ENCODE measurements at places on chromosomes 7 and 10.

- DNase-seq, result no peak
Observed at GRCh38 chr7:151246102-151246850, 2.2 kb downstream of the SMARCD3 start.

DNA sequence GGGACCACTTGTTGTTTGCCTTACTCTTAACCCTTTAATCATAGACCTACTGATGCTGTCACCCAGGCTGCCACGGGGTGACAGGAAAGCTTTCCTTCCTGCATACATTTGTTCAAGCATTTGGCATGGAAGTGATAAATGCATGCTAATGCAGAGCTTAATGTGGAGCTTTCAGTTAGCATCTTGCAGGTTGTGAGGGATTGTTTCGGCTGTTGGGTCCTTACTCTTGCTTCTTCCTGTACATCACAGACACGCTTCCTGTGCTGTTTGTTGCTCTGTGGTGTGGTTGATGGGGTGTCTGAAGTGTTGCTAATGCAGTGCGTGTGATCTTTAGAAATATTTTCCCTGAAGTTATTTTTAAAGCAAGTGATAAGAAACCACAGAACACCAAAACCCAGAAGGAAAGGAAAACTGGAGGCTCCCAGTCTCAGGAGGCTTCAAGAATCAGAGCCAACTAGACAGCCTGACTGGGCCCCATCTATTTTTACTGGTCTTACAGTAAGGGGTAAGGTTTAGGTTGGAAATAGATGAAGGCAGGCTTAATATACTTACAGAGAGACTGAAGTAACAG, 143.1 kb downstream of the CHN2 start:
- no peak for DNase-seq

DNA sequence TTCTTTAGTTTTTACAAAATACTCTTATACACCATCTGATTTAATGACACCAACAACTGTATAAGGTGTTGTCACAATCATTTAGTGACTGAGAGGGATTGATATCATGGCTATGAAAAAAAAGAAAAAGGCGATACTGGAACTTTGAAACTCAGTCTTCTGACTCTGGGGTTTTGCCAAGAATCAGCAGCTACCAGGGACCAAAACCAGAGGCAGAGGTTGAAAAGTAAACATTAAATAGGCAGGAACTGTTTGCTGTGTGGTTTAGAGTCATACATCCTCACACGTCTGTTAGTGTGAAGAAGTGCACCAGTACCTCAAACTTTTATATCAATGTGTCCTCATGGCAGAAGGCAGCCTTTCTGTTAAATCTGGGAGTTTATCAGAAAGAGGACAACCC, 19.9 kb upstream of the GGCT start:
- no peak for DNase-seq

GRCh38 chr7:100141555-100141949, 7.2 kb upstream of the LAMTOR4 start:
- no peak for DNase-seq

DNA sequence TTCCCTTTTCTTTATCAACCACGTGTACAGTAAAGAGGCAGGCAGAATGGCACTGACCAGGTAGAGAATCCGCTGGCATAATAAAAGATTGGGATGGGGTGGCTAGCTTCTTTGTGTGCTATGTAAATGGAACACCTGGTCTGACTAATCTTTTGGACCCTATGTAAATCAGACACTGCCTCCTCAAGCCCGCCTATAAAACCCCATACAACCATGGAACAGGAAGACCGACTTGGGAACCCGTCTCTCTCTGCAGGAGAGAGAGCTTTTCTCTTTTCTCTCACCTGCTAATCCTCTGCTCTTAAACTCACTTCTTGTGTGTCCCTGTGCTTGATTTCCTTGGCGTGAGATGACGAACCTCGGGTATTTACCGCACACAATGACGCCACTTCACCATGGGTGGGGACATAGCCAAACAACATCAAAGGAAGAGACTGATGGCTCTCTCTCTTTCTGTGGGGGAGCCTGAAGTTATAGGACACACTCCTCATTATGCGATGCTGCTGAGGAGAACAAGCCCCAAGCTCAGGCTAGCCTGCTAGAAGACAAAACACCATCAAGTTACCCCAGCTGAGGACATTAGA, 94.2 kb downstream of the ARL5B start:
- DNase-seq, result no peak
